ENCODE measurements at places on chromosomes 3 and 15.

- DNase-seq = no peak
These were observed 109.4 kb downstream of the FILIP1L start for GRCh38 chr3:100004931-100005330.

DNA sequence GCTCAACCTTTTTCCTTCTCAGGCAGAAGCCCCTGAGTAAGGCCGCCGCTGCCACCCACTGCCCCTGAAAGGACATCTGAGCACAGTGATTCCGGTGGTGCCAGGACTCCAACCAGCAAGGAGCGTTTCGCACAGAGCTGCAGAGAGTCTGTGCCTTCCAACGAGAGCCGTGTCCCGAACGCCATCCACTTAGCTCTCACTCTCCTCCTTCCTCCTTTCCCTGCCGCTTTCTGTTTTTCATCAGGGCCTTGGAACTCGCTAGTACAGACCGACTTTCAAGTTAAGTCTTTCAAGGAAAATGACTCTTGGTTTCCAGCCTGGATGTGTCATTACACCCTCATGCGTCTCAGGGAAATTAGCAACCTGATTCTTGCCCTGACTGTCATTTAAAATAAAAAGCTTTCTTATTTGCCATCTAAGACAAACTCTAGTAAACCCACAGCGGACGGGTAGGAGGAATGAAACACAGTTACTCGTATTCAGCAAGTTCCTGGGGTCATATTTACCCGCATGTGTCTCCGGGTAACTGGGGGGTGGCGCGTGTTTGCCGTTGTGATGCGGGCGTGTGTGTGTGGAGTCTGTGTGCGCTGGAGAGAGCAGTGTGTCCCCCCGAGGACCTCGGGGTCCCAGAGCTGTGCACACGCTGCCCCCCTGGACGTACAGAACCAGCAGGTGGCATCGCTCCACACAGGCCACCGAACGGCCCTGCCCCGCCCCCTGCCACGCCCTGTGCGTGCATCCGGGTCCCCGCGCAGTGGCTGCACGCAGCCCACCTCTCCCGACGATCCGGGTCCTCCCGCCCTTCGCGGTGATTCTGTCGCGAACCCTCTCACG, 30.4 kb upstream of the ALDH1A3 start:
- peak; percentile 56 for DNase-seq

GRCh38 chr3:161108840-161109239, 3.7 kb upstream of the B3GALNT1 start:
- DNase-seq = peak; percentile 25

DNA sequence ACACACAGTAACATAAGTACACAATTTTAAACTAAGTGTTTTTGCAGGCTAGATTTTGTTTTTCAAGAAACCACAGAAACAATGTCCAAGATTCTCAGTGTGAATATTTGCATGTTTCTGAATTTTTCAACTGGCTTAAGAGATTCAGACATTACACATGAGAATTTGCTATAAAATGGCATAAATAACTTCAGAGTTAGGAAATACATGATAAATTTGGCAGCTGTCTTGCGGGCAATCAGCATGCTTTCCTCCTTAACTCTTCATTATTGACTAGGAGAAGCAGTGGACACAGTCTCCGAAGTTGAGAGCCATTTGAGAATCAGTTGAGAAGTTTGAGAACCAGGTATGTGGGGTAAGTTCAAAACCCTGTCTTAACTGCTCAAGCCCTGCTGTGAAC, 625.6 kb upstream of the SGO1 start:
- no peak for DNase-seq

DNA sequence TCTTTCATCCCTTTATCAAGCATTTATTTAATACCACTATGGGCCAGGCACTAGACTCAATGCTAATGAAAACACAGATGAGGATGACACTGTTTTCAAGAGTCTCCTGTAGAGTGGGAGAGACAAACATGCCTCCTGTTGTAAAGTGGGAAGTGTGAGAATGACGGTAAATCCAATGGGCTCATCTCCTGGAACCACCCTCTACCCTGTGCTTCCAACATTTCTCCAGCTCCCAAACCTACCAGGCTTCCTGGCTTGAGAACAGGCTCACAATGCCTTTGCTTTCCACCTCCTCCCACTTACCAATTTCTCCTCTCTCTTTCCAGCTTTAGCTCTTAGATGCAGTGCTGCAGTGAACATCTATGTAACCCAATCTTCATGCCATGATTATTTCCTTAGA, 54.1 kb upstream of the TBC1D23 start:
- no peak for DNase-seq

Data from AG08396 (cell line).